ENCODE measurements at places on chromosomes 11 and 22.

DNA sequence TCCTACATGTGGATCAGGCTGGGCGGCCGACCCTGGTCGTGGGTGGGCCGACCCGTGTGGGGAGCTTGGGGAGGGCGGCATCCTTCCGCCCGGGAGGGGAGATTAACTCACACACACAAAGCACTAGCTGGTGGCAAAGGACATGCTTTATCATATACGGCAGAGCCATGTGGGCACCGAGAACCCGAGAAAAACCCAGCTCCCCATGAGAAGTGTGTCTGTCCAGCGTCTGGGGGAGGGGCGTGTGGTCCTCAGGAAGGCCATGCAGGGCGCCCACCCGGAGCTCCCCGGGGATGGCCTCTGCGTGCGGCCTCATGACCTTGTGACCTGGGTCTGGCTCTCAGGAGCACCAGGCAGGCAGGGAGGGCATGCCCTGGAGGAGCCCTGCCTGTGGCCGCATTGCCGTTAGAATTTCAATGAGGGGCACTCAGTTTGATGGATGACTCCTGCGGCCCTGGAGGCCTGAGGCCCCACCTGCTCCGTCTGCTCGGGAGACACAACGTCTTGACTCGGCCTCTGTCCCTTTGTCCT is 39.4 kb upstream of the TOLLIP start:
- no peak for DNase-seq

DNA sequence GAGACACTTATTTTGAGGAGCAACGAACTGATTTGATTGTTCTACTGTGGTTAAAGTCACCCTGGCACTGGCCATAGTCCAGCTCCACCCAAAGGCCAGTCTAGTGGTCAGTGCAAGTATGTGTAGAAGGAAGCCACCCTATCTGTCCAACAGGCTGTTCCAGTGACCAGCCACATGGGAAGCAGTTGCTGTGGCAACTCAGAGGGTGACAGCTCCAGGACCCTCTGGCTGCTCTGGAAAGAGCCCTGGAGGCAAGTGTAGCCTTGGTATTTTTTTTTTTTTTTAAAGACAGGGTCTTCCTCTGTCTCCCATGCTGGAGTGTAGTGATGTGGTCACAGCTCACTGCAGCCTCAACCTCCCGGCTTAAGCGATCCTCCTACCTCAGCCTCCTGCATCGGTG is 27.8 kb downstream of the LMO1 start:
- no peak for DNase-seq

DNA sequence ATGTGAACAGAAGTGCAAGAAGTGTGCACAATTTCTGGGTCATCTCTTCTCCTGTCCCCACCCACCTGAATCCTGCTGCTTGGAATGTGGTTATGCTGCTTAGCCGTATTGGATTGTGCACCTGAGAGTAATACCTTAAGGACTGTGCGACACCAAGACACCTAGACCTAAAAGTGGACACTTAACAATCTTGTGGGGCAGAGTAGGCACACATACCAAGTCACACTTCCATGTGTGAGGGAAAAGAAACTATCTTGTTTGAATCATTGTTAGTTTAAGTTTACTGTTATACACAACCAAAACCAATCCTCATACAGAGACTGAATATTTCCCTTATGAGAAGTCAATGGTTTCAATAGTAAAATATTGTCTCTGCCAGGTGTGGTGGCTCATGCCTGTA is 93.7 kb downstream of the CCDC83 start:
- no peak for DNase-seq

DNA sequence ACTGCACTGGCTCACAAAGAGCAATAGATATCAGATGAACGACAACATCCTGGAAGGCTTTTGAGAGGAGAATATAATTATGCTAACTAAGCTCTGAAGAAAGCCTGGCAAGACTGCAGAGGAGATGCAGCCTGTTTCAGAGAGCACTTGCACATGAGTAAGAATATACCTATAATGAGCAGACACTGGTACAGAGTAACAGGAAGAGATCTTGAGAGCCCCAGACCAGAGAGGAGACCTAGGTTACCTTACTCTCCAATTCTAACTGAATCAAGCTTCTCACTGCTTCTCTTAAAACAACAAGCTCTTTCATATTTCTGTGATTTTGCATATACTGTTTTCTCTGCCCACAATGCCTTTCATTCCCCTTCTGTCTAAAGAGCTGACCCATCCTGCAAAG is 66.5 kb downstream of the FAM168A start:
- no peak for DNase-seq

- no peak for DNase-seq
Measured at GRCh38 chr22:19400881-19401280, 30.7 kb downstream of the HIRA start.

GRCh38 chr11:27201454-27202302 is 161.1 kb downstream of the BBOX1 start:
- no peak for DNase-seq

DNA sequence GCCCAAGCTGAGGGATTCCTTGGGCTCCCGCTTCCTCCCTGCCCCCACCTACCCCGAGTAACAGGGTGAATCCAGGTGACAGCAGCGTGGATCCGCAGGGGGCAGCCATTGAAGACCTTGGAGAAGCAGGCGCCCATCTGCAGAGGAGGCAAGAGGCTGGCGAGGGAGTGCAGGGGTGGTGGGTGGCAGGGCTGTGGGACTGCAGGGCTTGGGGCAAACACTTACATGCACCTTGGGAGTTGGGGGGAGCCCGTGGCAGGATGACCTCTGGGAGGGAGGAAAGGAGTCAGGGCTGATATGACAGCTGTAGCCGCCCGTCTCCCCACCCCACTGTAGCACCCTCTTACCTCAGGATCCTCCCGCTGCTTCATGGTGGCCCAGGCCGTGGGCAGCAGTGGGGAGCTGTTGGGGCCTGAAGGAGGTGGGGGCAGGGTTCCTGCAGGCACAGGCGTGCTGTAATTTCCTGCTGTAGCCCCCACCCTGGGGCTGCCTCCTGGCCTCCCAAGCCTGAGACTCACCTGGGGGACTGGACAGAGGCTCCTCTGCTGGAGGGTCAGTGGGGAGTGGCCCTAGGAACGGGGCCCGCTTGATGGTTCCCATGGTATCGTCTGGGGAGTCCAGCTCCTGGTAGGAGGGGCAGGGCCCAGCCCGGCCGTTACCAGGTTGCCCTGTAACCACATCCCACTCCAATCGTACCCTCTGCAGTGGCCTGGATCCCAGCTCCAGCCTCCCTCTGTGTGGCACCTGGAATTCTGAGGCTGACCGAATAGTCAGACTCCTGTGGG is 6.1 kb downstream of the MAP4K2 start:
- DNase-seq: no peak

- DNase-seq: no peak
Measured at GRCh38 chr11:28834877-28835276, 726.7 kb downstream of the METTL15 start.

- no peak for DNase-seq
Measured at GRCh38 chr11:1759851-1760220, 3.9 kb downstream of the CTSD start.

GRCh38 chr22:44521326-44522074 is 23.5 kb upstream of the RTL6 start:
- no peak for DNase-seq

- DNase-seq: no peak
Measured at GRCh38 chr11:80856066-80856465, 1415.2 kb upstream of the TENM4 start.

DNA sequence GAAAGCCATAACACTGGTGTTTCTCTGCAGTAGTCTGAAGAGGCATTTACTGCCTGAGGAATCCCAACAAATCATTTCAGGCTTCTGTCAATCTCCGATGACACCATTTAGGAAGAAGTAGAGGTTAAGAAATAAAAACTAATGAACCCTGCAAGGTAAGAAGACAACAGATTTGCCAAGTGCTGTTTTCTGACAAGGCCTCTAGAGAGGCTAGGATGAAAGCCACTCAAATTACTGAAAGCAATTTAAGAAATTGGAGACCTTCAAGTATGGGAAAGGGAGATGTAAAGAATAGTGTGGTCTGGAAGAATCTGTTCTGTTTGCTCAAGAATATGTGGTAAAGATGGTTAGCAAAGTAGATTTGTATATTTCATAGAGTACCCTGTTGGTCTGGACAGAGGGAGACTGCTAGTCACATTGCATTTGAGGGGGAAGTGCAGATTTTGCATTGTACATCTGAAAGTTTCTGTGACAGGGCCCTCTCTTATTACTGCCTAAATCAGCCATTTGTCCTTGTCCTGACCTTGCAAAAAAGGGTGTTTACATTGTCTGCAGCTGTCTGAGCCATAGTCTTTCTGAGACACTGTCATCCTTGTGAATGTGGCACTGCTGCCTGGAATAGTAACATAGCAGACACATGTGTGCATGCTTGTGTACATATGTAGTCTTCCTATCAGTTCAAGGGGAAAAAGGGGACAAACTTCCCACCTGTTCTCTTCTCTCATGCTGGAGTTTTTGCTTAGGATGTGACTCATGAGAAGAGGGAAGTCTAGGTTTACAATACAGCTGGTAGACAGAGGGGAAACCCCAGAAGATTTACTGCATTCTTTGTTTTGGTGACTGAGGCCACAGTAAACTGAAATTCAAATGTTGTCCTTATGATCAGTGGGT is 640.2 kb upstream of the KIRREL3 start:
- no peak for DNase-seq

- DNase-seq: no peak
Measured at GRCh38 chr11:80241766-80242165, 800.9 kb upstream of the TENM4 start.

- no peak for DNase-seq
Measured at GRCh38 chr11:66258473-66258893, 10.0 kb upstream of the RAB1B start.

- no peak for DNase-seq
Measured at GRCh38 chr11:122343210-122343609, 227.2 kb upstream of the BLID start.

DNA sequence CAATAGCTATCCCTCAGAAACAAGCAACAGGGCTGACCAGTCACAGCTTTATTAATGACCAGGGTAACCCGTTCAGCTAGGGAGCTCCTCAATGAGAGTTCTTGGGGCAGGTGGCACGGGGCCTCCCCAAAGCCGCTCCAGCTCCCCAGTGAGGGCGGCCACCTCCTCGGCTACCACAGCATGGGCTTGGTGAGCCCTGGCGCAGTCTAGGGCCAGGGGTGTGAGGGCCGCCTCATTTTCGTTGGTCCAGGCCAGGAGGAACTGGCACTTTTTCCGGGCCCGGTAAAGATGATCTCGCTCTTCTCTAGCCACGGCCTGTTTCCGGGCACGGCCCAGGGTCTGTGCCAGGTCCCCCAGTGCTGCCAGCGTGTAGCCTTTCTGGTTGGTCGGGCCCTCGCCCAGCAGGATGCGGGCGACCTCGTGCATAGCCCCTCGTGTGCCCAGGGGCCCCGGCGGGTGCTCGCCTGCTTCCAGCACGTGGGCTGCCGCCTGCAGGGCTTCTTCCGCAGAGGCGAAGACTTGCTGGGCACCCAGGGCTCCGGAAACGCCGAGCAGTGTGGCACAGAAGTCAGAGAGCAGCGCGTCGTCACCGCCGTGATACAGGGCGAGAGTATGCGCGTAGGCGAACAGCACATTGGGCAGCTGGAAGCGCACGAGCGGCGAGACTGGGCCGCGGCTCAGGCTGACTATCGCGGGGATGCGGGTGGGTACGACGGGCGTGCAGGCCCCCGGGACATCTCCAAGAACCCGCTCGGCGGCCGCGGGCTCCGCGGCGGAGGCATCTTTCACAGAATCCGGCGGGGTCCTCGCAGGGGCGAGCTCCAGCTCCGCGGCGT is 913 bp downstream of the ZNHIT2 start:
- no peak for DNase-seq

DNA sequence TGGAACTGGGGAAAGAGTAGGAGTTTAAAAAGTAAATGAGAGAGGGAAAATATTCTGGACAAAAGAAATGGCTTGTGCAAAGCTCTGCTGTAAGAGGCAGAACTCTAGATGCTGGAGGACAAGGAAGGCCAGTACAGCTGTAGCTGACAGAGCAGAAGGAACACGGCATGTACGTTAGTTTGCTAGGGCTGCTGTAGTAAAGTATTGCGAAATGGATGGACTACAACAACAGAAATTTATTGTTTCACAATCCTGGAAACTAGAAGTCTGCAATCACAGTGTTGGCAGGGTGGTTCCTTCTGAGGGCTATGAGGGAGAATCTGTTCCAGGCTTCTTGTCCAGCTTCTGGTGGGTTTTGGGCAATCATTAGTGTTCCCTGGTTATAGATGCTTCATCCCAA is 454.4 kb downstream of the NTM start:
- no peak for DNase-seq

DNA sequence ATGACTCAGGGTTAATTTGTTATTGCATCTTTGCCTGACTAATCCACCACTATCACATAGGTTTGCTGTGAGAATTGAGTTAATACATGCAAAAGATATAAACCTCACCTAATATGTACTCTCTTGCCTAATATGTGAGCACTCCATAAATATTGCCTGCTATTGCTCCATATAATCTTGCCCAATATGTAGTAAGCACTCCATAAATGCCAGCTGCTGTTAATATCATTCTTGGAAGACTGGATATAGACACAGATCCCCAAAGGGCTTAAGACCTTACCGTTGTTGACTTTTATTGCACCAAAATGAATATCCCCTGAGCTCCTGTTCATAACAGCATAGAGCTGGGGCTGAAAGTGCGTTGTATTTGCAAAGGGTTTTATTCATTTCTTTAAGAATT is 27.0 kb upstream of the LRRC55 start:
- DNase-seq: no peak

DNA sequence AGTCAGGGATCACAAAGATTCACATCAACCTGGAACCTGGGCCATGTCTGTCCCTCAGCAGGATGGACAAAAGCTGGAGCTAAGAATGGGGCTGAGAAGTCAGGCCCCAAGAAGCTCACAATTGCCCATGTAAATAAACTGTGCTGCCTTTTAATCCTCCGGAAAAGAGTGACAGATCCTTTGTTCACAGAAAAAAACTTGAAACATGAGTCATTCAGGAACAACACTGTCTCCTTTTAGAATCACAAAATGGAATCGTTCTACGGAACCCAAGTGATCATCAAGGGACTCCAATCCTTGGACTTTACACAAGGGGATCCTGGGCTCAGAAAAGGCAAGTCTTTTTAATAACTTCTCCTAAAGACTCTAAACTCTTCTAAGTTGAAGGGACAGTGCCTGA is 36.1 kb downstream of the RELT start:
- DNase-seq: no peak

DNA sequence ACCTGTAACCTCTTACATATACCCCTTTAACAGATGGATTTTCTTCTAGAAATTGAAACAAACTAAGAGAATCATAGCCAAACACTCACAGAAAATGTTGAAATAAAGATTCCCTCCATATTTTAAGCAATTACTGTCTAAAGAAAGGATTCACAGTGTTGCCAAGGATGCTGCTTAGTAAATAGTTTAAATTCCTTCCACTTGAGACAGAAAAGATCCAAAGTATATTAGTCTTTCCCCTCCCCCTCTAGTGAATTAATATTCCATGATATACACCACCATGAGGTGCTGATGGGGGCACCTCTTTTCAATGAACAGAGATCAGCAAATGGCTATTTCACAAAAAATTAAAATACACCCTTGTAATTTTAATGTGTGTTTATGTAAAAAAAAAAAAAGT is 186.8 kb downstream of the SOX6 start:
- DNase-seq: no peak

- DNase-seq: no peak
Measured at GRCh38 chr22:41620589-41621098, at the start of gene DESI1. DESI1 (minus strand) TSS chr22:41621043; CDS start chr22:41620839, 204 bp downstream.

GRCh38 chr11:3134651-3135480 is 30.2 kb downstream of the OSBPL5 start:
- no peak for DNase-seq

GRCh38 chr22:45472426-45472825 is 30.3 kb upstream of the FBLN1 start:
- no peak for DNase-seq

Data from activated CD4-positive, CD25-positive, alpha-beta regulatory T cell treated with anti-CD3 and anti-CD28 coated beads, Interleukin-2, amount 50 U/mL, for 16 hours (primary cell).